ENCODE measurements at places on chromosomes 2 and 18.

GRCh38 chr18:76457957-76458356, 37.1 kb downstream of the ZNF516 start:
- no peak for DNase-seq

DNA sequence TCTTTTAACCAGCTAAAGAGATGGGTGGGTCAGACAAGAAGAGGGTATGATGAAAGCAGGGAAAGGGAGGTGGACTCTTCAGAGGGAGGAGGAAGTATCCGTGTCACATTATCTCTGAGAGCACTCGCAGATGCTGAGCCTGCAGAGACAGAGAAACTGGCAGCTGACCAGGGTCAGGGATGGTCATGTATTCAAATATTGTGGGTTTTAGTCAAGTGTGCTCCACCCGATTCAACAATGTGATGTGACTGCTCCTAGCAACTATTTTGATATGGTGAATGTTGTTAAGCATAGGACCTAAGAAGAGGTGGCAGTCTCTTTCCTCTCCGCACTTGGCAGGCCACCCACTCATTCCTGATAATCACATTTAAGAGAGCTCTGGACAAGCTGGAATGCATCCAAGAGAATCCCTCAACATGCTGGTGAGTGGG, 1.3 kb upstream of the CLIP4 start:
- DNase-seq: no peak

GRCh38 chr18:37953876-37954275, 388.3 kb upstream of the CELF4 start:
- no peak for DNase-seq

GRCh38 chr2:130391058-130391871, 35.4 kb downstream of the PTPN18 start:
- peak; percentile 80 for DNase-seq

- DNase-seq: no peak
These were observed 17.3 kb downstream of the PTPN18 start for GRCh38 chr2:130372833-130373807.

DNA sequence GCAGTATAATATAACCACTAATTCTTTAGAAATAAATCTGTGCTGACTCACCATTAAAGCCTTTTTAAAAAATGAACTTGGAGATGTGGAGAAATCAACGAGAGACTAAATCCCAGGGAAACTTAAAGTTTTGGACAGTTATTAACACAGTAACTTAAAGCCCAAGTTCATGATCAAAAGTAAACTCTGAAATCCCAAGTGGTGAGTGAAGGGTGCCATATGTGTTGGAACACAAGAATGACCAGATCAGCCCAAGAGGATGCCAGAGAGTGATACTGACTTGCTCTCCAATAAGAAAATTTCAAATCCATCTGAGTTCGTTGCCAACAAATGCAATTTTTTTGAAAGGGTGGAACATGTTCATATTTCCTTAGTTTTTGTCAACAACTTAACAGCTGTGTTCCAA, 838.1 kb upstream of the ACVR2A start:
- DNase-seq: no peak

DNA sequence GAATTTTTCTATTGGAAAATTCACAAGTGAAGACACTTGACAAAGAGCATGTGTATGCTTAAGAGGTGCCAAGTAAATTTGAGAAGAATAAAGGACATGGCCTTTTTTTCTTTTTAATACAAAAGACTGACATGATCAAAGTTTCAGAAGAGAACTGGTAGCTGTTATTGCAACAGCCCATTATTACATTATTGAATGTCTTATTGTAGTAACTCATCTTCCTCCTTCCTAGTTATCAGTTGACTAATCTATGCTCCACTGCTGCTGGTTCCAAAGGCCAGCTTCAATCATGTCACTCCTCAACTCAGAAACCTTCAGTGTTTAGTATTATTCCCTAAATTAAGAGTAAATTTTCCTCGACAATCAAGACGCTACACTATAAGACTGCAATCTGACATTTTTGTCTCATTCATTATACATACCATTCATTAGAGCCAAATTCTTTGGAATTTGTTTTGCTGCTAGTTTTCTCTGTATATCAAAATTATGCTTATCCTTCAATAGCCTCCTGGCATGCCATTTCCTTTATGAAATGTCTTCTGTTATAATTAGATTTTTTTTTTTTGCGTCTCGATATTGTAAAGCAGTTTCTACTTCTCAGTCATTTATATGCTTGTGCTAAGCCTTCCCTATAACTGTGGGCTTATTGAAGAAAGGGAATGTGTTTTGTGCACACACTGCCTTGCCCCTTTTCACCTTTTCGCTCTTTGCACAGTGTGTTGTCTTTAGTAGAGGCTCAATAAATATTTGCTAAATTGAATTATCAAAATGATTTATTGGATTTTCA, 27.9 kb downstream of the ITGA4 start:
- DNase-seq: no peak

DNA sequence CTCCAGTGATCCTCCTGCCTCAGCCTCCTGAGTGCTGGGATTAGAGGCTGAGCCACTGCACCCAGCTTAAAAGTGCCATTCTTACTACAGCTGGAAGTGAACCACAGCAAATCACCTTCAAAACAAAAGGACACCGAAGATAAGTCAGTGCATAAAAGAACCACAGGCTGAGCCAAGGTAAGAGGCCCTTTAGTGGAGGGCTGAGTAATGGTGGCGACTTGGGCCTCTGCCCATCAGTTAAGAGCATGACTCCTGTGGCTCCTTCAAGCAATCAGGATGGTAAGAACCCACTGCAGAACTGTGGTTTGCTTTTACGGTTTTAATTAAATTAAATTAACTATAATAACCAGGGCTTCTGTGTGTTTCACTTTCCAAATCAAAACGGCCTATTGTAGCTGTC, 75.1 kb downstream of the CTAGE1 start:
- DNase-seq: no peak

GRCh38 chr2:69580486-69580885, 63.1 kb downstream of the AAK1 start:
- no peak for DNase-seq

GRCh38 chr18:44054514-44054913, 626.2 kb upstream of the SETBP1 start:
- DNase-seq: no peak

DNA sequence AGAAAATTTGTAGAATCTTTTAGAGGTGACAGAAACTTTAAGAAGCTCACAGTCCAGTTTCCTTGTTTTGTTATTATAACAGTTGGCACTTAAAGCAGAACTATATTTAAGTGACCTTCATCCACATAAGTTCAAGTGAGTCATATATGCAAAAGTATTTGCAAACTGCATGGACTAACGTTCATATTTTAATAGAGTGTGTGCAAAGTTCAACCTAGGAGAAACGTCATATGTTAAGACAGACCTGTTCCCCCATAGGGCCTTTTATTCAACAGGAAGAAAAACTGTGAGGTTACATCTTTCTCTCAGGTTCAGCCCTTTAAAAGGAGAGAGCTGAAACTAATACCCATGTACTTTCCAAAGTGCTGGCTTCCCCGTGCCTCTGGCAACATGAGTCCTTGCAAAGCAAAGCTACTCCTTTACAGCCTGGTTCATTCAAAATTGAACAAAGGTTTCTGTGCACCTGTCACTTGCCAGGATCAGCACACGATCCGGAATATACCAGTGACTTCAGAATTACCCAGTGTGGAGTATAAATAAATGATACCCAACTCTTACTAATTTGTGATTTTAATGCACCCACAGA, 280.0 kb upstream of the RAB12 start:
- DNase-seq: no peak

GRCh38 chr18:79515944-79516351, 120.2 kb downstream of the NFATC1 start:
- no peak for DNase-seq

DNA sequence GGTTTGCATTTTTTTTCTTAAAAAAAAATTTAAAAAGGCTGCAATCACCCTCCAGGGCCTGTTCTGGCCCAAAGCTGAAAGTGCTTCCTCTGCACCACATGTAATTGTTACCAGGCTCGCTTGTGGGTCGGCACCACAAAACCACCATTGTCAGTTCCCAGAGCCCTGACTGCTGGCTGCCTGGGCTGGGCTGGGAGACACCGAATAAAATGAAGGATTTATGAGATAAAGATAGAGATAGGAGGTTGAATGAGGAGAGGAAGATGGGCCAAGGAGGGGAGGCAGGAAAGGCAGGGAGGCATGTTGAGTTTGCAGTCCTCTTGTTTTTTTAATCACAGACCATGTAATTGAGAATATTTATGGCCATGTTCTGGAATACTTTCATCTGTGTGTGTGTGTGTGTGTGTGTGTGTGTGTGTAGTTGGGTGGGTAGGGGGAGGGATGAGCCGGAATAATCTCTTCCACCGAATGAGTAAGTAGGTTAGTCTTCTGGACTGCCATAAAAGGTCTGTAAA, 14.7 kb downstream of the NRP2 start:
- no peak for DNase-seq

DNA sequence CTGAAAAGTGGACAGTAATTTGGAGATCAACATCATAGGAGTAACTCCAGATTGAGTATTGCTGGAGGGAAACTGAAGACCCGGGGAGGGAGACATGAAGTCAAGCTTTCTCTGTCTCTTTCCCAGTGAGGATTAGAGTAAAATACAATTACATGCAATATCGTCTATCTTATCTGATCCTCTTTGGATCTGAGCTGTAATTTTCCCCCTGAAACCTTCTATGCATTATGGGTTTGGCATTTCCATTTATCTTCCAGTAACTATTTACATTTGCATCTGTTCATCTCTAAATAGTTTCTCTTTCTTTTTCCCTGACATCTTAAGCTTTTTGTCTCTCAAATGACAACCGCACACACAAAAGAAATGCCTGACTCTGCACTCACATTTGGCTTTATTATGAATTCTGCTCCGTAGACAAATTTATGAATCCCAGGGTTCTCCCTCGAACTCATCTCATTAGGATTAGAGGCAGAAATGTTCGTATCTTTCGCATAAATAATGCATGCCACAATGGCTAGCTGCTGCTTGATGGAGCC, 113.1 kb downstream of the SPP2 start:
- DNase-seq: no peak

DNA sequence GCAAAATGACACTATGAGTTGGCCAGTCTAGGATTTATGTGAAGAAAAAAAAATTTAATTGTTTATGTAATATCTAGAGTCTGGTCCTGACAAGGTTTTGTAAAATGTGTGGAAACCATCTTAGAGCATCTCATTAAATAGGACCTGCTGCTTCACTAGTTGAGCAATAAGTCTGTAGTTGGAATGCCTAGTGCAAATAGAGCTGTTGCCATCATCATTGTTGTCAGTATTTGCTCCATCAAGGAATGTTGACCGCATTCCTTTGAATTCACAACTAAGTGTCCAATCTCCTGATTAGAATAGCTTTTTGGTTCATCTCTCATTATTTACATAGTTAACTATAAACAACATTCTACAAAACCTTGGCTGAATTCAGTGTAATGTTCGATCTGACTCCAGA, 32.2 kb upstream of the RPE start:
- DNase-seq: no peak

- DNase-seq: no peak
These were observed 183.9 kb downstream of the NBAS start for GRCh38 chr2:15377202-15377601.

GRCh38 chr2:180618570-180618969, 361.8 kb upstream of the UBE2E3 start:
- no peak for DNase-seq

DNA sequence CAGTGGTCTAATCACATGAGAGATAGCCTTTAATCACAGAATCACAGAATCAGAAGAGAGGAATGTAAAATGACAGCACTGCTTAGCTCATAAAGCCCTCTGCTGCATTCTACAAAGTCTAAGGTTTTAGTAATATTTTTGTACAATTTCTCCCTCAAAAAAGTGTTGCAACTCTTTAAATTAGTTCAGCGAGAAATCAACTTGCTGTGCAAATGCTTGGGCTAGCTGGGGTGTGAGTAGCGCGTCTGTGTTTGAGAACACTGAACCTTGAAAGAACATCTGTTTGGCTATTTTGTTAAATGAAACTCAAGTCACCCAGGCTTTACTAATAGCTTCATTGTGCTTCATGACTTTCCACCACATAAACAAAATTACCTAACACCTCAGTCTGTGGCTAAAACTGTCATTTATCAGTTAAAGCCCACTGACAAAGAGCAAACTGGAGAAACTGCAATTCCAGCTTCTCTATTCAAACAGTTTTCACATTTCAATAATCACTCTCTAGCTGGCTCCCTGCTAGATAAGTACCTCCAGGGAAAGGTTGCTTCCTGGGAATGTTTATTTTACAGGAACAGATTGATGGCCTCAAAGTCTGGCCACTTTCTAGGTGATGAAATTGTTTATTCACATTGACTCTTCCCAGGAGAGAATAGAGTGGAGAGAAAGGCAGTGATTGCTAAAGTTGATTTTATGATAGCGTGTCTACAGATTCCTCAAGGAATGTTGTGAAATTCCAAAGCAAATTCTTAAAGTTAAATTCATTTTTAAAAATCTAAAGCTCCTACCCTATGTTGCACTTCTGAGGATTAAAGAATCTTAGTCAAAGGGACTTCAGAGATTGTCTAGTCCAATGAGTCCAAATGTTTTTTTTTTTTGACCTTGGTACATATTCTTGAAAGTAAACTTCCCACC, 36.0 kb upstream of the STAT1 start:
- DNase-seq: no peak

DNA sequence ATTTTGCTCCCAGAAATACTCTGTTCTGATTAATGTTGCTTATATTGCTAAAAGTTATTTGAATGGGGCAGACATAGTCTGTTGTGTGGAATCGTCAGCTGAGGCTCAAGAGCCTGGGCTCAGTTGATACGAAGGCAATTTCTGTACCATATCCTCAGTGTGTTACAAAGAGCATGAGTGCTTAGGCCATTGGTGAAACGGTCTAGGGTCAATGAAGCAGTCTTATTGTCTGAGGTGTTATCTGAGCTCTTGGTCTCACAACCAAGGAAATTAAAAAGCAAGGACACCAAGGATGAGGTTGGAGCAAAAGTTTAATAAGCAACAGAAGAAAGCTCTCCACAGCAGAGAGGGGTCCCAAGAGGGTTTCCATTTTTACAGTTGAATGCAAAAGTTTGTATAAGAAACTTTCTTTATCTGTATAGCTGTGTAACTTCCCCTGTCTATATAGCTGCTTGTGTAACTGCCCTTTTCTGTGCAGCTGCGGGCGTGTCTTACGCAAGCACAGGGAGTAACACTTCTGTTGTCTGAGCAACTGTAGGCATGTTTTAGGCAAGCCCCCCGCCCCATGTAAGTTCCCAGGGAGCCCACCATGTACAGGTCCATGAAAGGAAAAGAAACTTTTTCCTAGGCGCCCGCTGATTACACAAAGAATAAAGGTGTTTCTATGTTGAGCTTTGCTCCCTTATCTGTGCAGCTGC, 40.6 kb upstream of the DSC1 start:
- no peak for DNase-seq

GRCh38 chr2:38147333-38148121, 71.6 kb upstream of the CYP1B1 start:
- no peak for DNase-seq

- no peak for DNase-seq
These were observed 199.1 kb downstream of the TRIB2 start for GRCh38 chr2:12915787-12916186.

Measured in occipital lobe (tissue), 3 donors.